ENCODE measurements at places on chromosomes 2 and 18.

GRCh38 chr2:53572696-53573095 lies 194.9 kb upstream of the CHAC2 start:
- no peak for DNase-seq

GRCh38 chr2:75634945-75635344 lies 11.6 kb upstream of the MRPL19 start:
- DNase-seq = no peak

GRCh38 chr18:35458677-35459441 lies 38.9 kb downstream of the INO80C start:
- peak; percentile 8 for DNase-seq

- DNase-seq = no peak
Measured at GRCh38 chr18:8503248-8503647, 106.0 kb upstream of the RAB12 start.

DNA sequence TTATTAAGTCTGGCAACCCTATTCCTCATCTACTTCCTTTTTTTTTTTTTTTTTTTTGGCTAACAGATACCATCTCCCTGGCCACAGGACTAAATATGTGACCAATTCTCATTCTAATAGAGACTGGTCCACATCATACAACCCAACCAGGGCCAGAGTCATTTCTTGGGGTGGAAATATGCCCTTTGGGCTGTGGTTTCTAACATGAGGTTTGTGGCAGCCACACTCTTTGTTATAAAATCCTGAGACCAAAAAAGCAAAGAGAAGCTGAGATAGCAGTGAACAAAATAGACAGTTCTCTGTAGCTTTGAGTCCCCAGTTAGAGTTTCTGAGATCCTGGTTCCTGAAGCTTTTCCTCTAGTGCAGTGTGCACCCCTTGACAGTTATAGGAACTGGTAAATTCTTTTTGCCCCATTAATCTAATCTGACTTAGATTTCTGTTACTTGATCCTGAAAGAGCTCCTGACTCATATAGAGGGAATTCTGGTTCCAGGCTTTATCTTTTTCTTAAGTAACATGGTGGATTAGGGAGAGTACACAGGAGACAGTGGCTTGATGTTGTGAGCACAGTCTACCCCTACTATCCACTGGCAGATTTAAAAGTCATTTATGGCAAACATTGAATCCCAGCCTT lies 86.8 kb downstream of the MAIP1 start:
- no peak for DNase-seq

DNA sequence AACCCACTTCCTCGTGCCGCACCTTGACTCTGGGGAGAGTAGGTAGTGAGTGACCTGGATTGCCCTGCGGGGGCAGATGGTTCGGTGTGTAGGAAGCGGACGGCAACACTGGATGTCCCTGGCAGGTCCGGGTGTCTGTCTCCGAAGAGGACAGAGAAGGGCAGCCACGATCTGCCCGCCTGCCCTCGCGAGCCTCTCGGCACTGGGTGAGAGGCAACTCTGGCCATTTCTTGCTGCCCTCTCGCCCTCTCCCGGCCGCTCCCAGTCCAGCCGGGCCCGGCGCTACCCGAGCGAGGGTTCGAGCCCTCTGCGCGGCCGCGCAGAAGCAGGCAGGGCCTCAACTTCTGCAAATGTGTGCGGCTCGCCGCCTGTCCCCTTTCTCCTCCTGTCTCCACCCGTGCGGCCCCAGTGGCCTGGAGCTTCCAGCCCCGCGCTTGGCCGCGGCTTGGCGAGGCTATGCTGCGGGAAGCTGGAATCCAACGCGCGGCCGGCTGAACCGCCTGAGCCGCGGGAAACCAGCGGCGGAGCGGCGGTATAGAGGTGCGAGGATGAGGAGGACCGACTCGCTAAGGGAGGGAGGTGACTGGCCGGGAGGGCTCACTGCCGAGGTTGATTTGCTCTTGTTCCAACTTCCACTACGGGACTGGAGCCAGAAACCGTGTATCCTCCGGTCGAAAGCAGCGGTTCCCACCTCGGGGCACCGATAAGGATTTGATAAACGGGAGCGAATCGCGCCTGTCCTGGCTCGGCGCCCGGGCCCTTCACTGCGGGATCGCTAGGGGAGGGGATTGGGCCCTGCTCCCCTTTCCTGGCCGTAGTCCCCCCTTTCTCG lies 1.5 kb downstream of the EPAS1 start:
- peak; percentile 12 for DNase-seq

DNA sequence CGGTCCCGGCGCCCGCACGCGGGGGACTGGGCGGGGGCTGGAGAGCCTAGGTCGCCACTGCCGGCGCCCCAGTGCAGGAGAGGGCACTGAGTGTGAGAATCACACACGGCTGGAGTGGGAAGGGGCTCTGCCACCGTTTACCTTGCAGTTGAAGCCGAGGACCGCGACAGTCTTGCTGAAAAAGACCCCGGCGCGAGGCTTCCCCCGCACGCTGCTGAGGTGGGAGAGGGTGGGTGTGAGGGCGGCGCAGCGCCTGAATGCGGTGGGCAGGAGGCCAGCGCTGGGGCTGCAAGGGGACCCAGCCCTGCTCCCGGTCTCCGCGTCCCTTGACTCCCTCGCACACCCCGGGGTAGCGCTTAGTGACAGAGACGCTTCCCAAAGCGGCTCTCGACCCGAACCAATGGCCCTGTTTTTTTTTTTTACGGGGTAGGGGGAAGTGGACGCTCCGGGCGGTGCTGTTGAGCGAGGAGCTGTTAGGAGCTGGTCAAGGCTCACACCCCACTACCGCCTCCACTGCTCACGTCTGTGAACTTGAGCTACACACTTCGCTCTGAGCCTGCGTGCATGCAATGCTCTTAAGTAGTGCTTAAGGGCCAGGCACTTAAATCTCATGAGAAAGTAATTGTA lies 794 bp downstream of the NOTO start:
- no peak for DNase-seq

- DNase-seq = no peak
Measured at GRCh38 chr2:19857100-19857499, 44.7 kb downstream of the TTC32 start.

DNA sequence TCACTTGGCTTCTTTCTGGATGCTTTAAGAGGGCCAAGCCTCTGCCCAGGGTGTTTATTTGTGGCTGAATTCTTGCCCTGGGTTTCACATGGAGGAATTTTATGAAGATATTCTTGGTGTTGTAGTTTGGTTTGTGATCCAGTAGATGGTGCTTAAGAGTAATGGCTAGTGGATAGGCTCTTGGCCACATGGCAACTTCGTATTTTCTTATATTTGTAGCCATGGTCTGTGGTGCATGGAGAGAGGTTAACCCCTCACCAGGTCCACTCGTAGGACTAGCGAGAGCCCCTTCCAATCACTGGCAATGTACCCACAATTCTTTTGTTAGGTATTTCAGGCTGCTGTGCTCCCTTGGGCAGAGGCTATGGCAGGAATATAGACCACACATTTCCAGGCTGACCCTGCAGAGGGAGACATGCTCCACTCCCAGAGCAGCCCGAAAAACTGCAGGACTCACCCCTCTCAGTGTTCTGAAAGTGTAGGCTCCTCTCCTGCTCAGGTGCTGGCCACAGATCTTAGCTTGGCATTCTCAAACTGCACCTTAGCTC lies 582.1 kb upstream of the SETBP1 start:
- DNase-seq = peak; percentile 24

GRCh38 chr2:54775710-54776109 lies 52.2 kb downstream of the EML6 start:
- DNase-seq = no peak

- no peak for DNase-seq
Measured at GRCh38 chr2:37875403-37875906, 49.6 kb upstream of the RMDN2 start.

DNA sequence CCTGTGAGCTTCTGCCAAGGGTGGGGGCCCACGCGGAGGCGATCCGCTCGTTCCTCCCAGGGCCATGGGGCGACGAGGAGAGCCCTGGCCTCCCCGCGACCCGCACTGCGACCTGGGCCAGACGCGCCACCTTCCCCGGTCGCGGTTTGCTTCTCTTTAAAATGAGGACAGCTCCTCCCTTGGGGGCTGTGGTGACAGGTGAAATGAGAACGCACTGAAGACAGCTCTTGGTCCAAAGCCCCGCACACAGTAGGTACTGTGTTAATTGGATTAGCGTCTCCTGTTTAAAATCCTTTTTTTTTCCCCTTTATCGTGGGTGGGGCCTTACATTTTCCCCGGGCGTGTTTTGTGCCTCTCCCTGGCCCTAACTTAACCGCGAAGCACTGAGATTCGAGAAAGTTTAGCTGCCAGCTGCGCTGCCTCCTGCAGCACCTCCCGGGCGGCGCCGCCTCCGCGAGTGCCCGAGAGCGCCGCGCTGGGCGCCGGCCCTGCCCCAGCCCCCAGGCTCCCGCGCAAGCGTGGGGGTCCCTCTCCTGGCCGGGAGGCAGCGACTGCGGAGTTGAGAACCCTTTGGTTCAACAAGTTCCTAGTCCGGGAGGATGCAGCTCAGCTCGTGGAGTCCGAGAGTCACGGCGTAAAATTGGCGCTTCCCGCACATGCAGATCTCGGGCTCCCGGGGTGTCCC lies 1.1 kb downstream of the HPCAL1 start:
- DNase-seq = peak; percentile 60

DNA sequence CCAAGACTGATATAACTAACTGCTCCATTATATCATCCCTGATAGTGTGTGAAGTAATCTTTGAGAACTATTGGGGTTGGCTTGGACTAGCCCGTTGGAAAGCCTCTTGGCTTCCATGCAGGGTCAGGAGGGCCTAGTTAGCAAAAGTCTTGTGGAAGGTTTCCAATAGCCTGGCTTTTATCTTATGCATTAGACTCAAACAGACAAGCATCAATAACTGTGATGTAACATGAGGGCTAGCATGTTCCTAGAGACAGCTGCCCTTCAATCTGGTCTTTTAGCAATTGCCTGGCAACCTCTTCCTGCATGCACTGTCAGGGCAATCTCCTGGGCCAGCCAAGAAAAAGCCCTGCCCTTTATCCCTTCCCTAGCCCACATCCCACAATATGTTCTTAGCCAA lies 18.2 kb downstream of the SLC8A1 start:
- DNase-seq = no peak

- no peak for DNase-seq
Measured at GRCh38 chr2:200661477-200661876, 75.7 kb downstream of the AOX1 start.

DNA sequence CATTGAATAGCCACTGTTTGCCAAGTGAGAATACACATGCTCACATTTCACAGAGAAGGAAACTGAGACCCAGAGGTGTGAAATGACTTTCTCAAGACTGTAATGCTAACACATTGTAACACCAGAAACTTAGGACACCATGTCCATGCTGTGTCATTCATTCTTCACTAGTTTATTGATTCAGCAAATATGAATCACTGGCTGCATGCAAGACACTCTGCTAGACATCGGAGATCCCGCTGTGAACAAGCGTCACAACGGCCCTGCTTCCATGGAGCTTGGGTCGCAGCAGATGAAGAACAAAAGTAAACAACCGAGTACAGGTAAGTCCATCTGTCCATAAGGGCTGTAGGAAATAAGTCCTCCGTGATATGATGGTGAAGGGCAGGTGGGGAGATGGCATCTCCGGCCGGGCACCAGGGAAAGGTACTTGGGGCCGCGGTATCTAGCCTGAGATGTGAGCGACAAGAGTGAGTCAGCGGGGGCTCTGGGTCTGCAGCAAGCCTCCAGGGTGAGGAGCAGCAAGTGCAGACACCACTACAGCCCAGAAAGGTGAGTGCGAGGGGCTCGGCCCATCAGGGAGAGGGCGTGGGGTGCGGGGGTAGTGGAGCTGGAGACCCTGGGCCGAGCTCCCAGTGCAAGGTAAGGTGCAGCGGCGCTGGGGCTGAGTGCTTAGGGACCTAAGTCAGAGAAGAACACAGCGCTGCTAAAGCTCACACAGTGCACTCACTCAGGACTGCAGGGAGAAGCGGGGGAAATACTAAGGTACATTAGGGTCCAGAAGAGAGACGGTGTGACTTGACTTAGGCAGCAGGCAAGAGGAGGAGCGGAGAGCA lies 391.2 kb downstream of the FBXO15 start:
- DNase-seq = no peak

GRCh38 chr2:222280795-222281194 lies 18.0 kb downstream of the PAX3 start:
- no peak for DNase-seq

GRCh38 chr2:7997279-7997678 lies 684.6 kb upstream of the ID2 start:
- DNase-seq = peak; percentile 90

- peak; percentile 55 for DNase-seq
Measured at GRCh38 chr2:44392338-44392943, 30.7 kb downstream of the CAMKMT start.

DNA sequence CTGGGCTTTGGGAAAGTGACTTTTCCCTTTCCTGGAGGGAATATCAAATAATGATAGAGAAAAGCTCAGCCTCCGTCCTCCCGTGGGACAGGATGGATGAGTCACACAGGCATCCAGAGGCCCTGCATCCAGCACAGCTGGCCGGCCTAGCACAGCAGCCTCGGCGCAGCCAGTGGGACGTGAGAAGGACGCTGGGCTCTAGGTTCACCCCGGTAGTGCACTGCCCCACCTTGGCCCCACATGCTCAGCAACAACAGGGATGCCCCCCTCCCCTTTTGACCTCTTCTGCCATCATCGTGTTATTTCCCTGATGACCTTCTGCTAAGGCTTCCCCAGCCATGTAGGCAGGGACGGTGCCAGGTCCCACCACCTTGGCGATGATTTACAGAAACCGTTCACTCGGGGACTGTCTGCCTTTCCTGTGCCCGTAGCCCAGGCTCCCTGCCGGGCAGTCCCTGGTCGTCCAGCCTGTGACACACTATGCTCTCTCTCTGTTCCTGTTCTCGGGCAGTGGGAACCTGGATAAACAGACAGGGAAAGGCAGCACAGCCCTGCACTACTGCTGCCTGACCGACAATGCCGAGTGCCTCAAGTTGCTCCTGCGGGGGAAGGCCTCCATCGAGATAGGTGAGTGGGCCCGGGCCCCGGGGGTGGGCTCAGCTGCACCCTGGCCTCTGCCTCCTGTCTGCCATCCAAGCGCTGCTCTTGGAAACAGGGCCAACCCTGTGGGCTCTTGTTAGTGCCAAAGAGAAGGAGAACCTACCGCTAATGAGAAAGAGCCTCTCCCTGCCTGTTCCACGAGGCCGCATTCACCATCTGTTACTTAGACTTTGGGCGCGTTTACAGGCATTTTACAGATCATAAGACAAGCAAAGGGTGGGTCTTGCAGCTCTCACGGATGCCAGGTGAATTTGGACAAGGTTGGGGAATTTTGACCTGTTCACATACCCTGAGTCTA lies 44.6 kb downstream of the ITGB1BP1 start:
- no peak for DNase-seq

DNA sequence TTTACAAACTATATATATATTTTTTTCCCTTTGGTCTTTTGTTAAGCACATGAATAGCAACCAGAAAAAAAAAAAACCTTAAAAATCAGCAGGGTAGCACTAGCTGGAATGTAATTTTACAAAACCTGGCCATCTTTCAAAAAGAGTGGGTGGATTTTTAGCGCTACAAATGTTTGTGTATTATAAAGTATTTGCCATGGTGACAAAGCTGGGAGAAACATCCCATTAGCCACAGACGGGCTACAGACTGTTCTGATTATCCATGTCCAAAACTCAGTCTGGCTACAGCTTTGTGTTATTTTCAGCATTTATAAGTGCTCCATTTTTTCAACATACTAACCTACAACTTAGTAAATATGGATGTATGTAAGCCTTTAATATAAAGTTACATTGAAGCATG lies 249.5 kb upstream of the TANK start:
- DNase-seq = no peak
